OCI-LY7 (cell line): ENCODE measurements at places on chromosomes 12 and 14. TPM values are rescaled to one million over a fixed set of nuclear protein-coding genes. Genes with fewer than 3 reads are reported as not detected.

Gene TSFM
- 38.5 and 49.8 TPM in 2 replicates for total RNA-seq

- peak; percentile 29 for DNase-seq
Observed at GRCh38 chr12:12726555-12727093, 9.5 kb downstream of the CDKN1B start.

DNA sequence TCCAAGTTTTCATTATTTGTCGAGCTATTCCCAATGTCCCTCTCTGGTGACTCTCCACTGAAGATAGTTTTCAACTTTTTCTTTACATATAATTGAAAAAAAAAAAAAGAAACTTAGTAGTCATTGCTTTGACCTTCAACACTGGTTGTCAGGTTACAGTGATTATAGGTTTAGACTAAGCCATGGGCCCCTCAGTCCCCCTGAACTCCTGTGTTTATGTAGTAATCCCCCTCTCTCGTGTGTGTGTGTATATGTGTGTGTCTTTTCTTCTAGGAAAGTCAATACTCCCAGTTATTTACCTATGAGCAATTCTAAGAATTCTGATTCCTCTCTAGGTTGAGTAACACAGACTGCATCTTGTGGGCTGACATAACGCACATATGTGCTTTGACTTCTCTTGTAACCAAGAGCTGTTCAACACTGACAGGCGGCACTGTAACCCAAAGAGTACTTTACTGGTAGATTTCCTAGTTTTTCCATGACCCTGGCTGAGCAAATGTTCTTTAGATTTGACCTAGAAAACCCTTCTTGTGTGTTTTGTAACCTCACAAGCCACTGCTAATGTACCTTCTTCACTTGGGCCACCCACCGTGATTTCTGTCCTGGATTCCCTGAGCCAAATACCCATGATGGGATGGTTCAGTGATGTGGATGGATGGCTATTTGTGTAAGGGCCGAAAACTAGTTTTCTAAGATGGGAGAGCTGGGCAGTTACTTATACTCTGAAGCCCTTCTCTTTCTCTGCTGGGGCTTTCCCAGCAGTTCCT lies 15.0 kb upstream of the MANSC4 start:
- no peak for DNase-seq

GRCh38 chr12:43100231-43100630 lies 451.8 kb downstream of the ADAMTS20 start:
- no peak for DNase-seq

DNA sequence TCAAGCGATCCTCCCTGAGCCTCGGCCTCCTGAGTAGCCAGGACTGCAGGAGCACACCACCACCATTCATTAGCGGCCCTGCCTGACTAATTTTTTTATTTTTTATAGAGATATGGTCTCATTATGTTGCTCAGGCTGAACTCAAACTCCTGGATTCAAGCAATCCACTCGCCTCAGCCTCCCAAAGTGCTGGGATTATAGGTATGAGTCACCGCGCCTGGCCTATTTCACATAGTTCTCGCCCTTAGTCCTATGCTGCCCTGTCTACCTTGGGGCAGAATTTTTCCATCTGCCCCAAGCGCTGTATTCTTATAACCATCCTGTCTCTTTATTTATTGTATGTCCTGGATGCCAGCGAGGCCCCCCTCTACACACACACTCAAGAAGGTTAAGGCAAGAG lies 50.9 kb upstream of the BCL2L14 start:
- DNase-seq, result no peak

DNA sequence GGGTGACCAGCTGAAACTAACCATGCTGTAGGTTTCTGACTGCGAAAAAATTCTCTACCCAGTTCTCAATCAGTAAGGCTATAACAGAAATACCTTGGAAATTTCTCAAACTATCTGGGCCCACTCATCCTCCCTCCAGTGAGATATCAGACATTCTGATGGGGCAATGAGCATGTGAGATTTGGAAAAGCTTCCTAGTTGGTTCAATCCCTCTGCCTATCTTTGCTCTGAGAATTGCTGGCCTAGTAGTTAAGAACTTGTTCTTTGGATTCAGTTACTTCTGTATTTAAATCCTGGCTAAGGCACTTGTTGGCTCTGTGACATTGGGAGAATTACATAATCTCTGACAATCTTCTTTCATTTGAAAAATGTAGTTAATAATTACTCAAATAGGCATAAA lies 119.4 kb downstream of the SLC15A5 start:
- no peak for DNase-seq

DNA sequence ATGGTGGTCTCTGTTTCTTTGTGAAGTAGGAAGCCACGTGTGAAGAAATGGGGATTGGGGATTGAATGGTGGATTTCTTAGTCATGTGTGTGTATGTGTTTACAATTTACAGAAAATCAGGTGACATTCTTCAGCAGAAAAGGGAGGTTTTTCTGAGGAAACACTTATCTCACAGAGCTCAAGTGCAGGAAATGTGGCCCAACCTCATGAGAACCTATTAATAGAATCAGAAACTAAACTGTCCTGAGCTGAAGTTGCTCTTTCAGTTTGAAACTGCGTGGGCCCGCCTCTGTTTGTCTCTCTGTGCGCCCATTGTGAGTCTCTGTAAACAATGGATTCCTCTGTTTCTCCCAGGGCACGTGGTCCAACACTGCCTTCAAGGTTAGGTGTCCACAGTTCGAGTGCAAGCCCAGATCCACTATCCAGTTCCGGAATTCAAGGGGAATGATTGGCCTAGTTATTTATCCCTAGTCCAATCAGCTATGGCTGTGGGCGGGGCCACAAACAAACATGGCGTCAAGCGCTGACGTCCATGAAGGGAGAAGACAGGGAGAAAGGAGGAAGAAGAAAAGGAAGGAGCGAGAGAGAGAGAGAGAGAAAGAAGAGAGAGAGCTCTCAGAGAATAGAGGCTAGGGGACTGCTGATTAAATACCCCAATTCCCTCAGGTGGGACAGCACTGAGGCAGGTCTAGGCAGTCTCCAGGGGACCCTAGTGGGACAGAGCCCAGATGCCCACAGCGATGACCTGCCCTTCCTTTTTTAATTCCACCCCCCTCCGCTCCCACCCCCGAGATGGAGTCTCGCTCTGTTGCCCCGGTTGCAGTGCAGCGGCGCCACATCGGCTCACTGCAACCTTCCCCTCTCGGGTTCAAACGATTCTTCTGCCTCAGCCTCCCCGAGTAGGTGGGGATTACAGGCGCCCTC lies 31.4 kb upstream of the C12orf76 start:
- peak; percentile 81 for DNase-seq

GRCh38 chr12:107655281-107656065 lies 30.1 kb upstream of the PWP1 start:
- DNase-seq, result no peak

- no peak for DNase-seq
Observed at GRCh38 chr14:81519200-81520011, 14.2 kb downstream of the SEL1L start.
